Chondrocyte (in vitro differentiated cells): ENCODE measurements at places on chromosomes 12 and 14. TPM values are rescaled to one million over a fixed set of nuclear protein-coding genes. Genes with fewer than 3 reads are reported as not detected.

GRCh38 chr12:89269174-89269573, 83.1 kb downstream of the DUSP6 start:
- DNase-seq, result no peak

DNA sequence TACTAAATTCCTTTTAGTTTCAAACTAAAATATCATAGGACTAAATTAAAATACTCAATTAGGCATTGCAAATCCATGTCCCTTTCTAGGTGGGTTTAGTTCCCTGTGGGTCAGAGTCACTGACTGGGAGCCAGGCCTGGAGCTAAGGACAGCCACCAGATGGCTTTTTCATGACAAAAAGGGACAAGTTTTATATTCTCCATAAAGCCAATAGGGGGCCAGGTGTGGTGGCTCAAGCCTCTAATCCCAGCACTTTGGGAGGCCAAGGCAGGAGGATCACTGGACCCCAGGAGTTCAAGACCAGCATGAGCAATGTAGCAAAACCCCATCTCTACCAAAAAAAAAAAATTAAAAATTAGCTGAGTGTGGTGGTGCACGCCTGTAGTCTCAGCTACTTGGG, 35.4 kb upstream of the EIF5 start:
- DNase-seq, result no peak

DNA sequence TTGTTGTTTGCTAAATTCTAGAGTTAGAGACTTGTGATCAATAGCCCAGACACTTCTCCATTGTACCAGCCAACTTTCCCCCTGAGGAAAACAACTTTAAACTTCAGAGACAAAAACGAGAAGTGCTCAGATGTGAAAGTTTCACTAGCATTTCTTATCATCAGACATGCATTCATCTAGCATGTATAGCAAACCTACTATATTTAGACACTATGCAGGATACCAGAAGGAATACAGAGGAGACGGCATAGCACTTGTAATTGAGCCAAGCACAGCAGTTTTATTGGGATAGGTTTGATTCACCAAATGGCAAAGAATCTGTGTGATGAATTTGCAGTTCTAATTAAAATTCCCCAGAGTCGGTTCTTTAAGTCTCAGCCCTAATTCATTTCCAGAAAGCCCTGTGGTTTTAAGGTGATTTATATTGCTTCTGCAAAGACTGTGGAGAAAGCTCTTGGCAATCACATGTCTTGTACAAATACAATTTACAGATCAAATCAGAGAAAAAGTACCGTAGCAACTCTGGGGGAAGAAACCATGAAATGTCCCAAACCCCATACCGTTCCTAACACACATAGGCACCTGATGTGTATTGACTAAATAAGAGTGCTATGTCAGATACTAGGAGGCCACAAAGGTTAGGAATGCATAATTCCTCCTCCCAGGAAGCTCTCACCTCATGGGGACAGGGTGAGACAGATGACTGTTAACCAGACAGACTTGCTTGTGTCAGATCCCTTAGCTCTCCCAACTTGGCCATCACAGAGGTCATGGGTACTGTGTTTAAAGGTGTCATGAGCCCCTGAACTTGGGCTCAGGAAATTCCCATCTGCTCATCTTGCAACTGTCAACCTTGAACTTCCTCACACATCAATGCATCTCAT, 69.6 kb upstream of the KRAS start:
- no peak for DNase-seq

LPAR5 gene
- 0.41 to 0.57 TPM (median 0.48 TPM) in 3 replicates for total RNA-seq

HOXC10 gene
- not detected in 3 replicates for total RNA-seq

SLC4A8 gene
- 2.4 to 5.4 TPM (median 2.7 TPM) in 3 replicates for total RNA-seq

SELPLG gene
- 2.2 to 3.2 TPM (median 2.9 TPM) in 3 replicates for total RNA-seq
